Uterus (tissue), 4 donors: ENCODE measurements at places on chromosomes 2 and 18.

DNA sequence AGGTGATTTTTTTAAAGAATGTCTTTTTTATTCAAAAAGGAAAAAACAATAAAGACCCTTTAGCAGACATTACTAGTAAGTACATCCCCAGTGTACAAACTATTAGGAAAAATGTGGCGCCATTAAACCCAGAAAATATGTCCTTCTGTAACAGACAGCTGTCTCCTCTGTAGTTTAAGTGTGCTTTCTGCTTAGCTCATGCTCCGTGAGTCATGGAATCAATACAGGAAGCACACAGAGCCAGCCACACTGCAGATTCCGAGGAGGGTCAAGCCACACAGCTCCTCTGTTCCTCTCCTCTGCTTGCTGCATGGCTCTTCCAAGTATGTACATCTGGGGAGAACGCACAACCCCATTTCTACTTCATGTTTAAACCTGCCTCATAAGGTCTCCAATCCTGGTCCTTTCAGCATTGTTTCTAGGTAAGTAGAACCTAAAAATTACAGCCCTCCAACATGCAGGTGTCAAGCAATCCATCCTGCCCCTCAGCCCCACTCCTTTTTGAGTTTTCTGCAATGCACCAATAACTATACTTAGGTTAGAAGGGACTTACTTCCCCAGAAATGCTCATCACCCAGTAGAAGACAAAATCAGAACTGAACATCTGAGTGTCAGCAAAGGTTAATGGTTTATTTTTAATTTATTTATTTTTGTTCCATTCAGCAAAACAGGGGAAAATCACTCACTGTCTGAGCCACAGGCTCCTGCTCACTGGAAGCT lies 37.5 kb downstream of the ACVR1 start:
- no peak overlapping the region for H3K4me3 ChIP-seq
- peak overlapping the region; percentile 59 for H3K27ac ChIP-seq
- H3K27me3 ChIP-seq = no peaks in the 10 kb centered on the region
- DNase-seq = peak; percentile 32
- H3K36me3 ChIP-seq = no peaks in the 10 kb centered on the region
- no peaks in the 10 kb centered on the region for H3K4me1 ChIP-seq

- no peak overlapping the region for H3K4me3 ChIP-seq
- no peaks in the 10 kb centered on the region for H3K36me3 ChIP-seq
- no peak for DNase-seq
- no peaks in the 10 kb centered on the region for H3K4me1 ChIP-seq
Observed at GRCh38 chr2:157260533-157261198, 3.2 kb downstream of the GALNT5 start.

GRCh38 chr2:124668161-124668560 lies 643.1 kb downstream of the CNTNAP5 start:
- H3K27me3 ChIP-seq = no peaks in the 10 kb centered on the region
- no peak overlapping the region for H3K4me3 ChIP-seq
- H3K27ac ChIP-seq = no peak overlapping the region
- no peak for DNase-seq

DNA sequence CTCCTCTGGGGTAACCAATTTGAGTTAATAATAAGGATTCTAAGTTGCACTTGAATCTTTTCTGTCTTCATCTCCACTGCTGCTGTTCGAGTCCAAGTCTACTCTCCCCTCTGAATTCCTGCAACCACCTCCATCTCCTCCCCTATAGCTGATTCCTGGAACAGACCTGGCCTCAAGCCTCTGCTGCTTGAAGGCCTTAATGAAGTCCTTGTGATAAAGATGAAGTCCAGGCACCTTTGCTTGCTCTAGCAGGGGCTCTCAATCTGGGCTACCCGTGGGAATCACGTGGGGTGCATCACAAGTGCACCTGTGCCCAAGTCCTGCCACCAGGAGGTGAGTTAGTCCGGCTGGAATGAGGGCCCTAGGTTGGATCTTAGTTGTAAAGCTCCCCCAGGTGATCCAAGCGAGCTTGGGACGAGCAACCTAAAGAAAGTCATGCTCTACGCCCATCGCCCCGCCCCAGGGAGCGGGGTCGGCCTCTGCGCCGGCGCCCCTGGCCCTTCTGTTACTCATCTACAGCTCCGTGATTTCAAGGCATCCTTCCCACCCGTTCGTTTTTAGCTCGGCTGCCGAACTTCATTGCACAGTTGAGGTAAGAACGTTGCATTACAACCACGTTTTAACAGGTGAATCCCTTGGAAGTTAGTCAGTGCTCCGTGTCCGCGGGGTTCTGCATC lies 905 bp upstream of the IAH1 start:
- no peaks in the 10 kb centered on the region for H3K36me3 ChIP-seq
- H3K4me3 ChIP-seq = peak overlapping the region; percentile 83
- H3K27ac ChIP-seq = peak overlapping the region; percentile 80
- no peak for DNase-seq
- H3K27me3 ChIP-seq = no peaks in the 10 kb centered on the region
